ENCODE measurements at places on chromosomes 1 and 21. TPM values are rescaled to one million over a fixed set of nuclear protein-coding genes. Genes with fewer than 3 reads are reported as not detected.

DNA sequence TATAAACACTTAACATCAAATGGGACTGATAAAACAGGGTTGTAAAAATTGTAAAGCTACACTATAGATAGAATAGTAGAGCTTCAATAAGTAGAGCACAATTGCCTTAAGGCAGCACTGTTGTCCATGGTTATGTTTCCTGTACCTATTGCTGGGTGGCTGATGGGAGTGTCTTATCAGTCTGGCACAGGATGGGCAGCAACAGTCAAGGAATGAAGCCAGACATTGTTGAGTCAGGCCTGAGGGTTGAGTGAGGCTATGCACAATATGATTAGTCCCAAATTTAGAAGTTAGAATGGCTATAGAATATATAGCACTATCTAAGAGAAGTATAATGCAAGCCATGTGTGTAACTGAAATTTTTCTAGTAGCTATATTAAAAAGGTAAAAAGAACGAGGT, 25.0 kb upstream of the CD1D start:
- no peak for DNase-seq

DNA sequence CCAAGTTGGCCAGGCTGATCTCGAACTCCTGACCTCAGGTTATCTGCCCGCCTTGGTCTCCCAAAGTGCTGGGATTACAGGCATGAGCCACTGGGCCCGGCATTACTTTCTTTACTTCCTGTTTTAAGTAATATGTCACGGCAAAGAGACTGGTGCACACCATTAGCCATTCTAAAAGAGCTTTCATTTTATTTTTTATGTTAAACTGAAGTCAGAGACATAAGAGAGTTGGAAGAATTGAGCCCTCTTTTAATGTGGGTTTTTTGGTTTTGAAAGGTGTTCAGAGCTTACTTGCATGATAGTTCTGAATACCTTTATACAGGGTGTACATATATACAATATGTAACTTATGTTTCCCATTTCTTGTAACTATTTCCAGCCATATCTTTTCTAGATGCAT, 14.3 kb downstream of the CENPF start:
- DNase-seq, result no peak

DNA sequence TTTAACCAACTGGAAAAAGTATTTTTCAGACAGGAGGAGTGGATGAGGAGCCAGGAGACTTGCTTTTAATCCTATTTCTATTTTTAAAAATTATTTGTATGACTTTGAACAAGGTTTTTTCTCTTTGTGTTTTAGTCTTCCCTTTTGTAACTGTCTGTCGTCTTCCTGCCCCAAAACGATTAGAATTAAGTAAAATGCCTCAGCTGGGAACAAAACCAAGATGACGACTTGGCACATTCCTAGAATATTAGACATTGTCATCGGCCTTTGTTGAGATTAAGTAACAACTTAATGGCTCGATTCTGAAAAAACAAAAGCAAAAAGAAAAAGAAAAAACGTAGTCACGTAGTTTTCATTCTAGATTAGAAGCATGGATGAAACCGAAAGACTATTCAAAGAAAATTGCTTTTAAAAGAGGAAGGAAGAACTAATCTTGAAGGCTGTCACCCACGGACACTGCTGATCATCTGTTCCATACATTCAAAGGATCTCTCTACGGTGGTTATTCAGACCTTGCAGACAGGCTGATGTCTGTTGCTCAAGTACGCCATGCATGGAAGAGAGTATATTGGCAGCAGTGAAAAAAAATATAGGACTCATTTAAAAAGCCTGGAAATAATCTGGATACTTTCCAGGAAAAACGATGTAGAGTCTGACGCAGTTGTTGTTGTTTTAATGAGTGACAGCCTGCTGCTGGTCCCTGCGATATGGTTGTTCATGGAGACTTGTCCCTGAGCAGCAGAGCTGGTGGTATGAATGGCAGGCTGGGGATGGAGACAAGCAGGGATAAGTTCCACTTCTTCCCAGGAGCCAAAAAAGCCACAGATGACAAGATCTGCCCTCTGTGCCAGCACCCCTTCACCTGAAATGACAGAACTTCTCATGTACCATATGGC, 16.8 kb downstream of the GNG4 start:
- peak; percentile 29 for DNase-seq

GRCh38 chr1:153698923-153699714, 20.6 kb downstream of the NPR1 start:
- no peak for DNase-seq

DNA sequence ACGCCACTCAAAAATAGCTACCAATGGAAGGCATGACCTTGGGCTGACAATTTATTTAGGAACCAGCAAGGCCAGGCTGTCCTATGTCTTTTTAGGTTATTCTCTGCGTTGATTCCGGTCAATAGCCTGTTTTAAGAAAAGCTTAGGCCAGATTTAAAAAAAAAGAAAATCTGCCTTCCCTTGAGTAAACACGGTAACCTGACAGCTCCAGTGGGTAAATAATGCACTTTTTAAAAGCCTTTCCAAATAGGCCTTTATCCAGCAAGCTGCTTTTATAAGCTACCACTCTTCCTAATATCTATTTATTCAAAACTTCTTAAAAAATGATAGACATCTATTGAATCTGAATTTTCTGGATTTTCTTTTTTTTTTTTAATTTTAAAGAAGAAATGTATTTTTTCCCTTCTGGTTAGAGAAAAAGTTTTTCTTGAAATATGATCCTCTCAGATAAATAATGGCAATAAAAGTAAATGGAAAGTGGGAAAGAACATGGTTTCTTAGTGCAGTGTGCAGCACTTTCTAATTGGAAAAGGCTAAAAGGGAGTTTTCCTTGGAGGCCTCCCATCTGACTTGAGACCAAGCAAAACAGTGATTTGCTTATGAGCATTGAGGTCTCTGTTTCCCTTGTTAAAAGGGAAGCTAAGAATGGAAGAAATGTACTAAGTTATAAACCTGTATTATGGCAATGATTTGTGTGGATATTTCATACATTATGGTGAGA, 281.0 kb upstream of the RUNX1 start:
- no peak for DNase-seq

- no peak for DNase-seq
Observed at GRCh38 chr1:167905182-167905581, 8.8 kb downstream of the ADCY10 start.

- no peak for DNase-seq
Observed at GRCh38 chr1:66542314-66542713, 8.4 kb downstream of the SGIP1 start.

- DNase-seq, result peak; percentile 98
Observed at GRCh38 chr1:211579440-211580302, 710 bp upstream of the SLC30A1 start.

DNA sequence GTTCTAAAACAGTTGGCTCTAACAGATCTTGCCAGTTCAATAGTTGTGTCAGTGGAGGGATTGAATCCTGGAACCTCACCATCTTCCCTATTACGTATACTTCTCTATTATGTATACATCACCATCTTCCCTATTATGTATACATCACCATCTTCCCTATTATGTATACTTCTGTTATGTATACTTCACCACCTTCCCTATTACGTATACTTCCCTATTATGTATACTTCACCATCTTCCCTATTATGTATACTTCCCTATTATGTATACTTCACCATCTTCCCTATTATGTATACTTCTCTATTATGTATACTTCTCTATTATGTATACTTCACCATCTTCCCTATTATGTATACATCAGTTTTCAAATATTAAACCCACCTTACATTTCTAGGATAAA, 34.4 kb upstream of the HP1BP3 start:
- no peak for DNase-seq

DNA sequence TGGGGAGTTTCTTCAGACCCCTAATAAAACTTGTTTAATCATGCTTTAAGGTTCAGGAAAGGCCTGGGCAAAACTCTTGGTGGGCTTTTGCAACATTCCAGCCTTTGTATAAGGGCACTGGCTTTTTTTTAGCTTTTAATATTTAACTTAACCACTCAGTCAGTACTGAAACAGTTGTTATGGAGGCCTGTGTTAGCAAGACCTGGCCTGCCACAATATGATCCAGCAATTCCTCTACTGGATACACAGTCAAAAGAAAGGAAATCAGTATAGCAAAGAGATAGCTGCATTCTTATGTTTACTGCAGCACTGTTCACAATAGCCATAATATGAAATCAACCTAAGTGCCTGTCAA, 75.1 kb upstream of the COG2 start:
- no peak for DNase-seq

Gene ROR1
- 7.8 TPM for total RNA-seq

Gene KRTAP13-1
- total RNA-seq, result not detected

Gene PTCH2
- 1.1 TPM for total RNA-seq

Gene CHODL
- 12.1 TPM for total RNA-seq

Gene PRAMEF1
- total RNA-seq, result not detected

Gene ADAR
- total RNA-seq, result 234 TPM

Gene FTCD
- 1.7 TPM for total RNA-seq

Gene SLC41A1
- total RNA-seq, result 29.0 TPM

Gene ECM1
- total RNA-seq, result 8.8 TPM

Gene TXNIP
- total RNA-seq, result 622 TPM
